GM12878 (cell line): ENCODE measurements at places on chromosomes 16 and 17.

GRCh38 chr17:10177913-10178505 is 20.4 kb downstream of the GAS7 start:
- no peak for DNase-seq

- no peak for DNase-seq
These were observed 54.8 kb downstream of the USP43 start for GRCh38 chr17:9700136-9700535.

DNA sequence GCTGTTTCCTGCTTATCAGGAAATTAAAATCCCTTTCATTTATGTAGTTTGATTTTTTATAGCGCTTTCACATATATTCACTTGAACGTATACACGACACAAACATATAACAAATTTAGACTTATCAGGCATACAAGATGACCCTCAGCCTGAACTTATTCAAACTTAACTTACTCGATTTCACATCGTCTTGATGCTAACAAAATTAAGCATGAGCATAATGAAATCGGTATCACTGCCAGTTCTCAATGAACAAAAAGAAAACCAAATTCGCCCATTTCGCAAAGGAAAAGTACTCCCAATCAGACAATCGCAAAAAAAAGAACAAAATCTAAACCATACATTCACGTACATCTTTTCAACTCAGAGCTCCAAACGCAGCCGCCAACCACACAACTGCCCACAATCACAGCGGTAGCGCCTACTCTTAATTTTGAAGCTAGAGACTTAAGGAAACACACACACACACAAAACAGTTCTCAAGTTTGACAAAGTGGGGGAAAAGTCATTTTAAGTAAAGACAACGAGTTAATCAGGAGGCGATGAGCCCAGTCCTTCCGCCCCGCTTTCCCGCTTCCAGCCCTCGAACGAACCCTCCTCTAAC is 1.1 kb downstream of the GJC1 start:
- DNase-seq = no peak

GRCh38 chr16:78570399-78571141 is 471.1 kb downstream of the WWOX start:
- no peak for DNase-seq

DNA sequence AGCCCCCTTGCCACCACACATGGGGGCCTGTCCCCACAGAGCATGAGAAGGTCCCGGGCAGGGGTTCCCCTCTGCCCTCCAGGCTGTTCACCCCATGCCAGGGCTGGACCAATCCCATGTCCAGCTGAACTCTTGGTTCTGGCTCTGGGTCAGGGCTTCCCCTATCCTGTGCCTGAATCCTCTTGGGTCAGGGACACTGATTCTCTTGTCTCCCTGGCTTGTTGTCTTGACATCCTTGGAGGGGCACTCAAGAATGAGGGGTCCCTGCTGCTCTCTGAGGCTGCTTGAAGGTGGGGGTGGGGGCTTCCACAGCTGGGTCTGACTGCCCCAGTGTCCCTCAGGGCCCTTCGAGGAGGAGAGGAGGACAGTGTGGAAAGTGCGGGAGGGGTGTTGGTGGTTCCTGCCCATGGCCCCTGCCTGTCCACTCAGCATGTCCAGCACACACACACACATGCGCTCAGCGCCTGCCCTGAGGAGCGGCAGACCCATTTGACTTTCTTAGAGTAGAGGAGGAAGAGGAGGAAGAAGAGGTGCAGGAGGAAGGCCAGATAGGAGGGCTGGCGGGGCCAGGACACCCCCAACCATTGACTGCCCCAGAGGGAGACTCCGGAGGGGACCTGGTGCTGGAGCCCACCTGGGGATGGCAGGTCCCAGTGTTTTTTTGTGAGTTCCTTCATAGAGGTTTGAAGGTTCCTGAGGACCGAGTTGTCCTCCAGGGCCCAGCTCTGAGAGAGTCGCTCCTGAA is 47.0 kb downstream of the TNFRSF13B start:
- DNase-seq = no peak

DNA sequence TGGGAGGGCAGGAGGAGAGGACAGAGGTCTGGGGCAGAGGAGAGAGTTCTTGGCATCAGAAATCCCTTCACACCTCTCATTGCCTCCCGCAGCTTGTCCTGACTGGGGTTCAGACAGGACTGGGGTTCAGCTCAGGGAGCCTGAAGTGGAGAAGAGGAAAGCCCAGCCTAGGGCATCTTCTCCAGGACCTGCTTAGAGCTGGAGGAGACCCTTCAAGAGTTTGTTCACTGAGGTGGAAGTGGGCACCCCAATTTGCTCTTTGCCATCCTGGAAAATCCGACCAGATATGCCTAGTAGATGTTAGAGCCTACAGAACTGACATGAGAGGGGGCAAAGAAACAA is 2.0 kb downstream of the HOXB3 start:
- no peak for DNase-seq

DNA sequence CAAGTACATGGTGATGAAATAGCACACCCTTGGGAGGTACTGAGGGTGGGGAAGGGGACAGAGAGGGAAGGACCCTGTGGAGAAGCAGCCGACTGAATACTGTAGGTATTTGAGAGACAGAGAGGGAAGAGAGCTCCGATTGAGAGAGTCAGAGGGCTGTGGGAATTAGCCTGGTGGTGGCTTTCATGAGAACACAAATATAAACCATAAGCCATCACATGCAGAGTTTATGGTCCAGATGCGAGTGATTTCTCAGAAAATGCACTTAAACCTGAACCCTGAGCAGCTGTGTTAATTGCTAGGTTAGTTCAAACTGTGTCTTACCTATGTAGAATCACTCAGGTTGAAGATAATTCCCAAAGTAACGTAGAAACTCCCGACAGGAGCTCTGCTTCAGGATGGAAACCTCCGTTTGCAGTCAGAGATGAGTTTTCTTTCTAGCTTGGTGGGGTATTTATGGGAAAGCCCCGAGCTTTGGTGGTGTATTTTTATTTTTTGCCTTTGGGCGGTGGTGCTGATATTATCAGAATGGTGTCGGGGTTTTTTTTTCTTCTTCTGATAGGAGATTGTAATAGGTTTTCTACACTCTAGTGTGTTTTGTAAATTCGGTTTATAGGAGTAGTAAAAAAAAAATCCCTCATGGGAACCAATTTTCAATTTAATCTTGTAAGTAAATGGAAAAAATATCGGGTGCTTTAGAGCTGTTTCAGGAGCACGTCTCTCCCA is 184.9 kb upstream of the CACNG5 start:
- DNase-seq = no peak
